ENCODE measurements at places on chromosomes 2 and 18. TPM values are rescaled to one million over a fixed set of nuclear protein-coding genes. Genes with fewer than 3 reads are reported as not detected.

GRCh38 chr18:70190529-70190928 lies 15.0 kb downstream of the RTTN start:
- DNase-seq: no peak

CEP76 gene
- 5.0 TPM for total RNA-seq

GRCh38 chr2:218257390-218257981 lies 3.3 kb upstream of the GPBAR1 start:
- peak; percentile 51 for DNase-seq

LRATD1 gene
- total RNA-seq: 8.0 TPM

GRCh38 chr18:76610933-76611749 lies 116.1 kb upstream of the ZNF516 start:
- DNase-seq: no peak
